Activated effector memory CD4-positive, alpha-beta T cell treated with Interleukin-2 at 50 U/mL for 16 hours (primary cell): ENCODE measurements at places on chromosomes 3 and 15.

DNA sequence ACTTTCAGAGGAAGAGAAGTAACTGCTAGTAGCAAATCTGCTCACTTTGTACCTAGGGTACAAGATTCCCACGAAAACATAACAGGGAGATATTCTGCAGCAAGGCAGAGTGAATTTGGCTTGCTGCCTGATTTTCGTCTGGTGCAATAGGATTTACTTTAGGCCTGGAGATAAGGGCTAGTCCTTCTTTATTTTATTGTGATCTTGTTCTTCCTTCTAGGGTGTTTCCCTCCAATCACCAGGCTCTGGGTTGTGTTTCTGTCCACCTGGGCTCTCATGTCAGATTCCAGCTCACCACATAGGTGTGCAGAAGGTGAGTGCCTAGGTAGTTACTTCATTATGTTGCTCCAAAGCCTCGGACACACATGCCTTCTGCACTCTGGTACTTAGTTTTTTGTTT is 211.8 kb upstream of the RGMA start:
- no peak for DNase-seq

DNA sequence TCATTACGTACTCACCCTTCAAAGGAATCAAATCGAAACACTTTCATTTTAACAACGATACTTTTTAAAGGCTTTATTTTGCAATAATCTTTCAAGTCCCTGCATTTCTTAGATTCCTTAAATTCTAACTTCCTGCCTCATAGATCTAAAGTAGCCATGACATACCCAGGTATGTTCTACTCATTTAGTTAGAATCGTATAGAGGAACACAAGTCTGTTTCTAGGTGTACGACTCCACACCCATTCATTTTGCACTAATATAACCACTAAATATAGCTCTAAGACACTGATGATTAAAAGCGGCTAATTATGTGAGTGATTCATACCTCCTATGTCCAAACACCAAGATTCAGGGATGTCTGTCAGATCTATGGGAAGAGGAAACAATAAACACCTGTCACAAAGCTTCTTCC is 1.3 kb downstream of the ATP13A3 start:
- no peak for DNase-seq

DNA sequence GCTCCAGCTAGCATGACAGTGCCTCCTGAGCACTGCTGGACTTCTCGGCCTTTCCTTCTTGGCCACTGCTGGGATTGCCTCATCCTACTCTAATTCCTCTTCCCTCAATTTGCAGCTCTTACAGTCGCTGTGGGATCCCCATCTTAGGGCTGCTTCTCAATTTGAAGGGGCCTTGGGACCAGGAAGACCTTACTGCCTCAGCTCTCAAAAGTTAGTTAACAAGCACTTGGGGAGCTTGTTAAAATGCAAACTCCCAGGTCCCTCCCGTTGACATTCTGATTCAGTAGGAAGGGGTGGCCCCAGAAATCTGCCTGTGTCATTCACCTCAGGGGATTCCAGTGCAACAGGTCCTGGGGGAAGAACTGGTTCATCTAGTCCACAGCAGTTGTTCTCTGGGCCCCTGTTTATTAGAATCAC is 14.8 kb downstream of the BDH1 start:
- no peak for DNase-seq

DNA sequence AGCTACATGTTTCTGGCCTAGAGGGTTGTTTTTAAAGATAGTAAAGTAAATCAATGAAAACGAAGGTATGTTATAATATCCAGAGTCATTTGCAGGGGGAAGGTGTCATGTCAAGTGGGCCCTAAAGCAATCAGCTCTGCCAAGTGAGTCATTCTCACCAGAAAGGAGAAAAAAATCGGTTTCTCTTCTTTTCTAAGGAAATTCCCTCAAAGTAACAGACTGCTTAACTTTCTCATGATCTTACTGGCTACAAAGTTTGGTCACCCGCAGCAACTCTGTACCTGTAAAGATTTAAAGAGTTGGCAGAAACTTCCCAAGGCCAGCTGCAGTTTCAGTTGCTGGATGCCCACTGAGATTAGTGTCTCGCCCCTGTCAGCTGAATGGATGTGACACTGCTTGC is 5.5 kb upstream of the FSIP1 start:
- DNase-seq = no peak

GRCh38 chr3:132555306-132556035 is 41.6 kb upstream of the ACKR4 start:
- DNase-seq = no peak

- no peak for DNase-seq
Measured at GRCh38 chr15:40042791-40043320, 3.9 kb upstream of the SRP14 start.

GRCh38 chr3:65402597-65402996 is 636.1 kb downstream of the MAGI1 start:
- no peak for DNase-seq

DNA sequence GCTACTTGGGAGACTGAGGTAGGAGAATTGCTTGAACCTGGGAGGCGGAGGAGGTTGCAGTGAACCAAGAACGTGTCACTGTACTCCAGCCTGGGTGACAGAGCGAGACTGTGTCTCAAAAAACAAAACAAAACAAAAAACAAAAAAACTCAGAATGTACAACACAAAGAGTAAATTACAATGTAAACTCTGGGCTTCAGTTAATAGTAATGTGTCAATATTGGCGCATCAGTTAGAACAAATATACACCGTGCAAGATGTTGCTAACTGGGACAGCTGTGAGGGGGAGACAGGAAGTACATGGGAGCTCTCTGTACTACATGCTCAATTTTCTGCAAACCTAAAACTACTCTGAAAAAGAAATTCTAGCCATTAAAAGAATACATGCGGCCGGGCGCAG is 23.5 kb upstream of the TRPM1 start:
- DNase-seq = no peak

- no peak for DNase-seq
Measured at GRCh38 chr3:100956276-100956675, 36.9 kb downstream of the ABI3BP start.

- DNase-seq = no peak
Measured at GRCh38 chr15:66494262-66494661, 3.3 kb downstream of the SNAPC5 start.

- no peak for DNase-seq
Measured at GRCh38 chr15:62912808-62913207, 129.7 kb upstream of the TPM1 start.

- DNase-seq = no peak
Measured at GRCh38 chr3:47399016-47399415, 18.2 kb downstream of the PTPN23 start.

DNA sequence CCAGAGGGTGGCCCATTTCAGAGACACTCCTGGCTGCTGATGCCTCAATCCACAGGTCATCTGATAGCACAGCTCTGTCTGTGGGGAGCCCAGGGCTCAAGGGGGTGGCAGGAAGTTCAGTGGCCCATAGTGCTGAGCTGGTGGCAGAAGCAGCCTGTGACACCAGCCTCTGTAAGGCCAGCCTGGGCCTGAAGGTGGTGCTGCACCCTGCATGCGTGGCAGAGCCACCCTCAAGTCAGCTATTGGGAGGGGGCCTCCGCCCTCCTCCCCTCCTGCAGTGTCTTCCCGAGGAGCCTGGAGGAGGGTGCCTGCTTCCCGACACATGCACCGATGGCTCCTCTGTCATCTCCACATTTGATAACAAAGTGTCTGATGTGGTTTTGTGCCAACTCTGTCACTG is 3.0 kb downstream of the PLA1A start:
- DNase-seq = peak; percentile 10

DNA sequence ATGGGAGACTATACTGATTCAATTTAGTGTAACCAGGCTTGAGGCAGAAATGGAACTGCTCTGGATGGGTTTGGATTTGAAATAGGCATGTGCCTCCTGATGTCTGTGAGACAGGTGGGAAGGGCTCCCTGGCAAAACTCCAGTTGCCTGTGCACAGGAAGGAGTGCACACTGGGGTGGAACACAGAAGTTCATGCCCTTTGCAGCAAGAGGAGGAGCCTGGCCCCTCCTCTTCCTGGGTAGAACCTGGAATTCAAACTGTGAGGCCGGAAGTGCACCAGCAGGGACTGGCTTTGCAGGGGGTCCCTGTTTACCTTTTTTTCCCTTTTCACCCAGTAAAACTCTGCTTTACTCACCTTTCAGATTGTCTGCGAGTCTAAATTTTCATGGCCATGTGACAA is 99.9 kb downstream of the GMPS start:
- no peak for DNase-seq

- no peak for DNase-seq
Measured at GRCh38 chr15:68333775-68334470, 56.4 kb downstream of the FEM1B start.

GRCh38 chr3:58494107-58494506 is 2.2 kb downstream of the KCTD6 start:
- DNase-seq = no peak

DNA sequence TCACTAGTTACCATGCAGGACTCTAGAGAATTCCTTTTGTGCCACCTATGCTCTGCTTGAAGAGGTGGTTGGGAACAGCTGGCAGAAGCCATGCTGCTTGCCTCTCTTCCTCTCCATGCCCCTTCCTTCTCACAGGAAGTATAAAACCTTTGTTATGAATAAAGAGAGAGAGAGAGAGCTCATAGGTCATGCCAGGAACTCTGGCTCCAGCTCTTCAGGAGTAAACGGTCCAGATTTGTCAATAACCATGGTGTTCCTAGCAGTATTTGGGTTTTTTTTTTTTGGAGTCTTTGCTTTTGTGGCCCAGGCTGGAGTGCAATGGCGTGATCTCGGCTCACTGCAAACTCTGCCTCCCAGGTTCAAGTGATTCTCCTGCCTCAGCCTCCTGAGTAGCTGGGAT is 97.7 kb upstream of the SLC4A7 start:
- DNase-seq = no peak

DNA sequence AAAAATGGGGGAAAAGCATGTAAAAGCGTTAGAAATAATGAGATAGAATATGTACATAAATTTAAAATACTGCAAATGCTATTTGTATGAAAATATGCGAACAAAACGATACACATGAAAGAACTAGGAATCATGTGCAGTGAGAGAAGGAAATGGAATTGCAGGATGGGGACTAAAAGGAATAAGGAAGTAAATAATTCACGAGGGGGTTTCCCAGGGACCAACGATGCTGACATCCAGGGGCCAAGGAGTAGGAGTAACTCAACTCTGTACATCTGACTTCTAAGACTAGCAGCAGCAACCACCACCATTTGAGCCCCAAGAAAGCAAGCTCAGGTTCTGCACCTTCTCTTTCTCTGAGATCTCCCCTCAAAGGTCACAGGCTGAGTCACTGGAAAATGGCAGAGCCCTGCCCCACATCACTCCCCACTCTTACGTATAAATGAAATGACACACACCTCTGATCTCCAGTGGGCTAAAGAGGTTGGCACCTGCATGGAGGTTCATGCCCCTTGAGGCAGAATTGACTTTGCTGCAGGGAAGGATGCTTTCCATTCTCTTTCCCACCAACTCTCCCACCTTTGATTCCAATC is 100.0 kb upstream of the DLG1 start:
- DNase-seq = no peak
